ENCODE measurements at places on chromosomes 1 and 21.

DNA sequence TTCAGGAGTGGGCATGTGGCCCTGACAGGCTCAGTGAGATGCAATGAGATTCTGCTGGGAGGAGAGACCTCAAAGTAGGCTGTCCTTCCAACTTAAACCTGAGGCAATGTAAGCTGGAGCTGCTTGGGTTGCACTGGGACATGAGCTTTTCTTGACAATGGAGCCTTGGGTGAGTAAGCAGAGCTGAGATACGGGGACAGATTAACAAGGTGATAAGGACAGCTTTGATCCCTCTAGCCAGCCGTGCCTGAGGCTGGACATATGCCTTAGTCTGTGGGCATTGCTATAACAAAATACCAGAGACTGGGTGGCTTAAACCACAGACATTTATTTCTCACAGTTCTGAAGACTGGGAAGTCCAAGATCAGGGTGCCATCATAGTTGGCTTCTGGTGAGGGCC lies 18.3 kb upstream of the NGF start:
- DNase-seq = no peak

DNA sequence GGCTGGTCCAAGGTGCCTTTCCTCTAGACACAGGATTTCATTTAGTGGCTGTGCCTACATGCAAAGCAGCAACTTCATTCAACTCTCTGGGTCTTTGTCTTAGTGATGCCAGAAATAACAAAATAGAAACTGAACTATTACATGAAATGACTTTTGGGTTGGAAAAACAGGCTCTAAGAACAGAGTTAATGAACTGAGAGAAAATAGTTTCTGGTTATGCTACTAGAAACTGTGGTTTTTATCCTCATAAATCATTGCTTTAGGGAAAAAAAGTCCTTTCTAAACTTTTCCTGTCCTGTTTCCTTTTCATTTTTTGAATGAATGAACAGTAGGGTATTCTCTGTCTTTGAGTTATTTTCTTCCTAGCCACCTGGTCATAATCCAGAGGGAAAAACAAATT lies 424.0 kb downstream of the KIF26B start:
- DNase-seq = no peak

GRCh38 chr1:173122344-173122935 lies 71.7 kb upstream of the TNFSF18 start:
- DNase-seq = no peak

DNA sequence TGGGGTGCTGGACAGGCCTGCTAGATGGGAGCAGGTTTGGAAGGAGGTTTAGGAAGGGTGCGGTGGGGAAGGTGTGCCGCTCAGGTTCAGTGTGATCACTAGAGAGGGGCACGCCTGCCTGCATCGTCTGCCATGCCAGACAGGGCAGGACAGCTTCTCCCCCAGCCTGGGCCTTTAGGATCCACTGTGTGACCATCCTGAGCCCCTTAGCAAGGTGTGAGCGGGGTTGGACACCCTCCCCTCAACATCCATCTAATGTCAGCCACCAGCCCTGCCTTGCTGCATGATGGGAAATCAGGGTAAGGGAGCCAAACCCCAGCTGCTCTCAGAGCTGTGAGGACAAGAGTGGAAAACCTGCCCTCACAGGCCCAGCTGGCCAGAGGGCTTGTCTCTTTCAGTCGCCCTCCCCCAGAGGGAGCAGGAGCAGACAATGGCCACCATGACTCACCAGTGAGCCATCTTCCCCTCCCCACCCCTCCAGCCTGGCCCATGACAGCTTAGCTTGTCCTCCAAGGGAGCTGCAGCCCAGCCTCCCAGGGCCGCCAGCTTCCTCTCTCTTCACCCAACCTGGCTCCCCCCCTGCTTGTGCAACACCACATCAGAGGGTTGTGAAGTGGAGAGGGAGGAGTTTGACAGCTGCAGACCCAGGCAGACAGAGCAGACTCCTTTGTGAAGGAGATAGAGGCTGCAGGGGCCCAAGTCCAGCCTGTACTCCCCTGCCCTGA lies 37.0 kb downstream of the NUAK2 start:
- DNase-seq = peak; percentile 90

DNA sequence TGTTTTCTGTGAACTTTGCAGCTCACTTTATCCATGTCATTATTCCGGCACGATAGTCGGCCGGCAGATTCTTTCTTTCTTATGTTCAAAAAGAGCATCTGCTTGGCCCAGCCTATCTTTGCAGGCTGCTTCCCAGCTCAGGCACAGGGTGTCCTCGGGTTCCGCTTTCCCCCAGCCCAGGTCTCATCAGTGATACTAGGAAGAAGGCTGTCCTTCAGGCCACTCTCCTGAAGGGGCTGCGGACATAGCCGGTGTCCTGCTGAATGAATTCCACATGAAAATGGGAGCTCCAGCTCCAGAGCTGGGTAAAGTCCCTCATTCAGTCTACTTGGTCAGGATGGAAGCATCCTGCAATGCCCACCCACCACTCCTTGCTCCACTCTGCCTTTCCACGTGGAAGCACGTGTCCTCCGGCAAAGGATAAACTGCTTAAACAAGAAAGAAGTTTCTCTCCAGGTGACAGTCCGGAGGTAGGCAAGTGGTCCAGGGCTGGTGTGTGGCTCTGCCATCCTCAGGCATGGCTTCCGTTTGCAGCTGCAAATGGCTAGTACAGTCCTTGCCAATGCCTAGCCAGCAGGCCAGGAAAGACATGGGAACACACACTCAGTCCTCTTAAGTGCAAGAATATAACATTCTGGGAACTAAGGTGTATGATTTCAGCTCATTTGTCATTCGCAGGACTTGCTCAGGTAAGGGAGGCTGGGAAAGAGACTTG lies 161.0 kb downstream of the TRIM33 start:
- no peak for DNase-seq

GRCh38 chr1:7517611-7518330 lies 253.3 kb upstream of the VAMP3 start:
- DNase-seq = no peak

DNA sequence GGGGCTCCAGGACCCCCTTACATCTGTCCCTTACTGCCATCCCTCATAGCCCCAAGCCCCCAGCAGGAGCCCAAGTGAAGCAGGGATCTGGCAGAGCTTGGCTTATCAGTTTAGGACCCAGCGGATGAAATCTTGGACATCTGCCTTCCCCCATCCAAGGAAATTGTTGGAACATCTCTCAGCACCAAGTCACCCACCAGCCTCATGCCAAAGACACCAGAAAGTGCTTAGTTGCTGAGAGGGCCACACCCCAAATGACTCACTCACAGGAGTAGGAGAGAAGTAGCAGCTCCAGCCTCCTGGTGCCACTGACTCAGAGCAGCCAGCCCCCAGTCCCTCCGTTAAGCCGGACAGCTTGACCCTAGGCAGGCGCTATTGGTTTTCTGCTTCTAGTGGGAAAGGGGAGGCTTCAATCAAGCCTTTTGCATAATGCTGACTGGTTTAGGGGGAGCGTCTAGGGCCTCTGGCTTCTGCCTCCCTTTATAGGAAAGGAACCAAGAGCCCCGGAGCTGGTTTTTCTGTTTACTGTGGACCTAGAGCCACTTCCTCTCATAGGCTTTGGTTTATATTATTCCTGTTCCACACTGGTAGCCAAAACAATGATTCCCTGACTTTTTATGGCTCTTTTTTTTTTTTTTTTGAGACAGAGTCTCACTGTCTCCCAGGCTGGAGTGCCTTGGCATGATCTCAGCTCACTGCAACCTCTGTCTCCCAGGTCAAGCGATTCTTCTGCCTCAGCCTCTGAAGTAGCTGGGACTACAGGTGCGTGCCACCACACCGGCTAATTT lies 114.2 kb upstream of the IPO9 start:
- no peak for DNase-seq

DNA sequence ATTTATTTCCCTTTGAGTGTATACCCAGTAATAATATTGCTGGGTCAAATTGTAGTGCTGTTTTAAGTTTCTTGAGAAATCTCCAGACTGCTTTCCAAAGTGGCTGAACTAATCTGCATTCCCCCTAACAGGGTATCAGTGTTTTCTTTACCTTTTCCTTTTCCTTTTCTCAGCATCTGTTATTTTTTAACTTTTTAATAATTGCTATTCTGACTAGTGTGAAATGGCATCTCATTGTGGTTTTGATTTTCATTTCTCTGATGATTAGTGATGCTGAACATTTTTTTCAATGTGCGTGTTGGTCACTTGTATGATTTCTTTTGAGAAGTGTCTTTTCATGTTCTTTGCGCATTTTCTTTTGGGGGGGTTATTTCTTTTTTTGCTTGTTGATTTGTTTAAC lies 374.9 kb upstream of the BRINP3 start:
- no peak for DNase-seq

- DNase-seq = no peak
These were observed 247.9 kb upstream of the LYPLAL1 start for GRCh38 chr1:218925777-218926176.
